T-helper 2 cell (primary cell): ENCODE measurements at places on chromosomes 11 and 22.

DNA sequence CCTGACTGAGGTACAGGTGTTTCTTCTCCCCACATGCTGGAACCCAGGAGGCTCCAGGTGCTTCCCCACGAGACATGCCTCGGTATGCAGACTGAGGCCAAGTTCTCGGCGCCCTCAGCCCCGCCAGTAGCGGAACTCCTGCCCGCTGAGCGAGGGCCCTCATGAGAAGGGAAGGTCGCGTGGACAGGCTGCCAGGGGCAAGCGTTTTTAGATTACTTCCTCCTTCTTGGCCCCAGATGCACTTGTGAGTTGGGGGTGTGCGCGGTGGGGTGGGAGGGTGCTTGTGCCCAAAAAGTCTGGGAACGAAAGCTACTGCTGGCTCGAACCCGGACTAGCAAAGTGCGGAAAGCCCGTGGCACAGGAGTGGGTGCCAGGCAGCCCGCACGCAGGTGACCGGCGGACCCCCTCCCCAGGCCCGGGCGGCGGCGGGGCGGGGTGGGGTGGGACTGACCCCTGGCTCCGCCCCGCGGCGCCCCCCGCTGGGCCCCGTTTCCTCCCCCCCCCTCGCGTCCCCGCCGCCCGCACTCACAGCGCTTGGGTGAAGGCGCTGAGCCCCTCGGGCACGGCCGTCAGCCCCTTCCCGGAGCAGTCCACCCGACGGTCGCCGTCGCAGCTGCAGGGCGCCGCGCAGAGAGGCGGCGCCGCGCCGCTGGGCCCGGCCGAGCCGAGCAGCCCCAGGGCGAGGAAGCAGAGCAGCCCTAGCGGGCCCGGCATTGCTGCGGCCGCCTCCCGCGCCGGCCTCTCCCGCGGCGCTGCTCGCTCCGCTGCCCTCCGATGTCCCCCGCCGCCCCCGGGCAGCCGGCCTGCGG, 797 bp downstream of the LGR4 start:
- no peak for DNase-seq

DNA sequence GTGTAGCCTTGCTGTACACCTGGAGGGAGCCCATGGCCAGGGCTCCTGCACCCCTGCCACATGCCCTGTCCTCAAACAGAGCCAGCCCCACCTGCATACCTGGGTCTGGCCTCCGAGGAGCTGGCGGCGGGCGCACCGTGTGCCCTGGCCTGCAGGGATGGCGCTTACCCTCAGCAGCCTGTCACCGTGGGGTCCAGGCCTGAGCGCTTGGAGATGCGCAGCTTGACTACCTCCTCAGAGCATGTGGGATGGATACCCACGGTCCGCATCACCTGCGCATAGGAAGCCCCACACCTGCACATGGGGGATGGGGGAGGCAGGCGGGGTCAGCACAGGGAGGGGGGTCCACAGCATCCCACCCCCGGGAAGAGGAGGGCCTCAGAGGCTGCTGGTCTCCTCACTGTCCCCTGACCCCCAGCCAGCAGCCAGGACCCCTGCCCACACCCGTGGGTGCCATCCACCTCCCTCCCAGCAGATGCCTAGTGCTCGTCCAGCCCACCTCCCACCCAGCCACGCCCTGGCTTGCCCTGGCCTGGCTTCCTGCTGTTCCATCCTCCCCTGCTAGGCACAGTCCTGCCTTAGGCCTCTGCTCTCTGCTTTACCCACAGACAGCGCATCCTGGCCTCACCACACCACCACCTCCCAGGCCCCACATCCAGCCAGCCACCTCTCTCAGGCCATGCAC, 22.4 kb upstream of the GNB1L start:
- no peak for DNase-seq

- DNase-seq: no peak
Observed at GRCh38 chr11:120254788-120255518, 15.0 kb downstream of the POU2F3 start.

DNA sequence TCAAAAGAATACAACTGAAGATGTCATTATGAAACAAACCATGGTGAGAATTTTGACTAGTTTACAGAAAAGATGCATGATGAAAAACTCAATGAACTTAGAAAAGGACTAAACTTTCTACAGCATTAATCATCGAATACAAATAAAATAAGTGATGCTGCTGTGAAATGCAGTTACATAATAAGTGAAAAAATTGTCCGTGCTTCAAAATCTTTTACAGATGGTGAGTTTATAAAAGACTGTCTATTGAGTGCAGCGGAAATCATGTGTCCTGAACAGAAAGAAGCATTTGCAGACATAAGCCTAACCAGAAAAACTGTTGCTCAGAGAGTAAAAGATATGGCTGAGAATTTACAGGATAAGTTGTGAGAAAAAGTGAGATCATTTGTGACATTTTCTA, 33.8 kb downstream of the NEAT1 start:
- DNase-seq: no peak
